ENCODE measurements at places on chromosomes 13 and 19.

- DNase-seq = no peak
Measured at GRCh38 chr13:101465877-101466276, 13.4 kb downstream of the ITGBL1 start.

DNA sequence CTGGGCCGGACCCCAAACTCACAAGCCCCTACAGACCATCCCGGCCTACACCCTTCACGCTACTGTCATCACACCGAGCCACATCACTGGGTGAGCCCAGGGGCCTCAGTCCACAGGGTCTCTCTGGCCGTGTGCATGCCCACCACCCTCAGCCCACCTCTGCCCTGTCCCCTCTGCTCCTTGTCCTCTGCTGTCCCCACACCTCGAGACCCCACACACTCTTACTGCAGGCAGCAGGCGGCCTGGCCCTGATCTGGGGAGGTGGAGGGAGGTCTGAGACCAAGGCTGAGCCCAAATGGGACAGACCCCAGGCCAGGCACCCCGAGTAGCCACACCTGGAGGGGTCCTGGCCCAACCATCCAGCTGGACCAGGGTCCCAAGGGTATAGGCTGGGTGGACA is 35.2 kb downstream of the PEPD start:
- no peak for DNase-seq

DNA sequence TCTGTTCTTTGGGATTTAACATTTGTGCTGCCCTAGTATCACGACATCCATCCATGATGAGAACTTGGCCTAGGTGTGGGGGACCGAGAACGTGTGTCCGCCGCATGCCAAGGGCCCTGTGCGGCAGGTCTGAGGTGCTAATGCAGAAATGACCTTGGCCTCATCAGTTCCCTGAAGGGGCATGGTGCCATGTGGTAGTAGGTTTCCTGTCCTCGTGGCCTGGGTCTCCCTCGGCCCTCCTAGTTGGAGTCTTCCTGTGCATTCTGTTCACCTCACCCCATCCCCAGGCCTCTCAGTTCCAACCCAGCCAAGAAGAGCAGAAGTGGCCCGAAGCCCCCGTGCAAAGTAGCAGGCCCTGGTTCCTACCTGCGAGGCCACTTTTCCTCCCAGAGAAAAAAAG is 59.8 kb downstream of the GGACT start:
- DNase-seq = no peak

DNA sequence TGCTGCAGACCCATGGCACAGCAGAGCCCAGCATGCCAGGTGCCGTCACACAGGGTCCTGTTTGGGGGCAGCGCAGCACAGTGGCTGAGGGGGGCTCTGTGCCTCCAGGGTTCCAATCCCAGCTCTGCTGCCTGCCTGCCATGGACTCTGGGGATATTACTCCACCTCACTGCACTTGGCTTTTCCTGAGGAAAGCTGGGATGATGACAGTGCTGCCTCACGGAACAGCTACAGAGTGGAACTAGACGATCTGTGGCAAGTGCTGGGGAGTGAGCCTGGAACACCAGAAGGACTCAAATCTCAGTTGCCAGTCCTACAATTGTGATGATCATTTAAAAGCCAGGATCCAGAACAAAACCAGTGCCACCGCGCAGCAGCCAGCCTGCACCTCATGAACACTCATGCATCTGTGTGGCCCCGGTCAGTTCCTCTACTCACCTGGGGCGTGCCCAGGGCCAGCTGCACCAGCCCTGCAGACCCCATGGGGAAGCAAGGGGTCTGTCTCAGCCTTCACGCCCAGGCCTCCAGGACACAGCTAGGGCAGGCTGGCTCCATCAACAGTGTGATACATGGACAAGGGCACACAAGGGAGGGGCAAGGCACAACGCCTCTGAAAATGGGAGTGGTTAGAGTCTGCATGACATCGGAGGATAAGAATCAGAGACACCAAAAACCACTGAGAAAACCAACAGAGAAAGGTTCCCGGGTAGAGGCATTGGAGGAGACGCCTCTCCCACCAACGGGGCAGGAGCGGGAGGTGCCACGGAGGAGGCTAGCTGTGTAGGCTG is 55.2 kb downstream of the ATP7B start:
- DNase-seq = no peak

- no peak for DNase-seq
Measured at GRCh38 chr13:32881777-32882145, 134.5 kb upstream of the KL start.

GRCh38 chr19:31356587-31357314 is 7.5 kb upstream of the TSHZ3 start:
- DNase-seq = peak; percentile 60

- peak; percentile 98 for DNase-seq
Measured at GRCh38 chr19:4172861-4173473, 9.4 kb downstream of the SIRT6 start.

DNA sequence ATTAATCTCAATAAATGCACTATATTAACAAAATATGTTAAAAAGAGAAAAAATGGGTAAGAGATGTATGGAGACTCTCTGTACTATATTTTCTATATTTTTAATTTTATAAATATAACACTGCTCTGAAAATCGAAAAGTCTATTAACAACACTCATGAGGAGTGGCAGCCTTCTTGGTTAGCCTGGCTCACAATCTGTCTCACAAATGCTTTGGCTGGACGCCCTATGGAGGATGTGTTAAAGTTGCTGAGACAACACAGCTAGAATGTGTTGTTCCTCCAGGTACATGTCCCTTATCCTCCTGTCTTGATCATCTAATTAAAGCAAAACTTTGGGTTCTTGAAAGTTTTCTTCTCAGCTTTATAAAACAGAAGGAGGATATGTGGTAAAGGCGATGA is 396.6 kb upstream of the PCDH20 start:
- DNase-seq = no peak

DNA sequence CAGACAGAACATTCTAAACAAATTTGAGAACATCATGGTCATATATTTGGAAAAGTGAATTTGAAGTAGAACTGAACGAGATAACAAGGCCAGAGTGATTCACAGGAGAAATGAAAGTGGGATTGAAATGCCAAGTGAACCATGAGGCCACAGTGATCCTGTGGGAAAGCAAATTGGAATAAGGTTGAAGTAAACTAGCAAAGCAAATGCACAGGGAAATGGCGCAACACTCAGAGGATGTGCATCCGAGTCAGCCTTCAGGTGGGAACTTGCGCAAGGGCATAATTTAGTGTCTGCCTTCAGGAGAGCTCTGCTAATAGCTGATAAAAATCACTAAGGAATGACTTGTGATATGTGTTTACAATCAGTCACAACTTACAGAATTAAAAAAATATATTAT is 696.6 kb downstream of the LIG4 start:
- no peak for DNase-seq

DNA sequence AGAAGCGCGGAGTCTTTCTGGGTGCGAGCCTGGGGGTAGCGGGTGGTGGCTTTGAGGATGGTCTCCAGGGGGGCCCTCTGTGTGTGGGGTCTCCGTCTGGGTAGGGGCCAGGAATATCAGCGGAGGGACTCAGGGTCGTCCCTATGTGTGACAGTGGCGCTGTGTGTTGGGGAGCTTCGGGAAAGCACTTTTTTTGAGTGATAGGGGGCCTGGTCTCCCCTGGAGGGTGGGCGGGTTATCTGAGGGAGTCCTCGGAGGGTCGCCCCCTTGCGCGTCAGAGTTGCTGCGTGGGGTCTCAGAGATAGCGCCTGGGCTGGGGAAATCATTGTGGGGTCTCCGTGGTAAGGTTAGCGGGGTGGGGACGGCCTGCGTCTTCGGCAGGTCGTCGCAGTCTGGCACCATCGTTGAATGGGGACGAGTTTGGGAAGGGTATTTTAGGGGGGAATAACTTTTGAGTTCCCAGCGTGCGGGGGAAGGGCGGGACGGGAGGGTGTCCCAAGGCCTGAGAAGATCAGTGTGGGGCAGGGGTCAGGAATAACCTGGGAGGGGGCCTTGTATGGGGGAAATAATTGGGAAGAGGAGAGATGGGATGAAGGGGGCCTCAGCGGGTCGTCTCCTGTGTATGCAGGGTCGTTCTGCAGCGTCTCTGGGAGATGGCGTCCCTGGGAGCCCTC is 857 bp downstream of the IER2 start:
- peak; percentile 33 for DNase-seq

DNA sequence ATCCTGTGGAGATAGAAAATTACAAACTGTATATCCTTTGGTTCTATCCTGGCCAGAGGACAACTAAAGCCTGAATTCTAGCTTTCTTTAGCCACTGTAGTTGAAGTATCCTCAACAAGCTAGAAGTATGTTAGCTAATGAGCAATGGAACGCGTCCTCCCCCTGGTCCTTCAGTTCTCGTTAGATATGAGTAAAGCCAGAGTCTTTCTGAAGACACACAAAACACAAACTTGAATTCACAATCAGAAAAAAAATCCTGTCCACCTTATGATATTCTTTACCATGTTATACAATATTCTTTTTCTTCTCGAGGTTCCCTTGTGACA is 1527.0 kb upstream of the SLC10A2 start:
- DNase-seq = no peak

GRCh38 chr19:49210108-49210900 is 52.7 kb downstream of the TRPM4 start:
- peak; percentile 75 for DNase-seq

DNA sequence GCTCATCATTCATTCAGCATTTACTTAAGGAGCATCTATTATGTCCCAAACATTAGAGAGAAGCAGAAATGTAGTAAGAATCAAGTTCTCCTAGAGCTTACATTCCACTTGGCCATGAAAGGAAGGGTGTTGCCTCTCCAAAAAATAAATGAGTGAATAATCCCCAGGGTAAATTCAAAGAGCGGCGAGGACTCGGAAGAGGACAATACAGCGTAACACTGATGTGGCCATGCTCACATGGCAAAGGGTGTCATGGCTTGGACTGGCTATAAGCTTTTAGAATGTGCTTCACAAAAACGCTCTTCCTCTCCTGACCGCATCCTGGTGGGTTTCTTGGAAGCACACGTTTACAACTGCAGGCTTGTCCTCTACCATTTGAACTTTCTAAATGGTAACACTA is 290.2 kb downstream of the IRS2 start:
- DNase-seq = no peak

DNA sequence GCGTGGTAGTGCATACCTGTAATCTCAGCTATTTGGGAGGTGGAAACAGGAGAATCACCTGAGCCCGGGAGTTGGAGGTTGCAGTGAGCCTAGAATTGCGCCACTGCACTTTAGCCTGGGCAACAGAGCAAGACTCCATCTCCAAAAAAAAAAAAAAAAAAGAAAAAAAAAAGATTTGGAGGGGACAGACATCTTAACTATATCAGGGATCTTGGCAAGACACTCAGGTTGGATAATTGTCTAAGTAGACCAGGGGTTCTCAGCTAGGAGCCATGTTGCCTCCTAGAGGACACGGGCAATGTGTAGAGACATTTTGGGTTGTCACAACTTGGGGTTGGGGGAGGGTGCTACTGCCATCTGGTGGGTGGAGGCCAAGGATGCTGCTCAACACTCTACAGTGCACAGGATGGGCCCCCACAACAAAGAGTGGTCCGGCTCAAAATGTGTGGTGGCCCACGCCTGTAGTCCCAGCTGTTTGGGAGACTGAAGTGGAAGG is 1.9 kb upstream of the ZNF580 start:
- DNase-seq = no peak

GRCh38 chr19:53076984-53077383 is 26.2 kb downstream of the ZNF160 start:
- peak; percentile 45 for DNase-seq

- no peak for DNase-seq
Measured at GRCh38 chr19:3129112-3129511, 6.7 kb upstream of the GNA15 start.

DNA sequence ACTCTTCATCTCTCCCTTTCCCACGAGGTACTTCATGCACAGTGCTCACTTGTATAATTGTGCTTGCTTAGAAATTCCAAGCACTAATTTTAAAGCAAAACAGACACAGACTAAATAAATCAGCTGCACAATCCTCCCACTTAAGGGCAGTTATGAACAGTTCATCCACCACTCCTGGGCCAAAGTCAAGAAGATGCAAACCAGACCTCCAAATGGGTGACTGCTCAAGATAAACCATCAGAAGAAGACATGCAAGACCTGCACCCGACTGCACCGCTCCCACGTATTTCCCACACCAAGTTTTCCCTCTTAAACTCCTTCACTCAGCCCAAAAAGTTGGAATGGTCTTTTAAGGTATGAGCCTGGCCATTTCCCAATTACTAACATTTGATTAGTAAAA is 19.9 kb downstream of the ZNF235 start:
- DNase-seq = no peak

DNA sequence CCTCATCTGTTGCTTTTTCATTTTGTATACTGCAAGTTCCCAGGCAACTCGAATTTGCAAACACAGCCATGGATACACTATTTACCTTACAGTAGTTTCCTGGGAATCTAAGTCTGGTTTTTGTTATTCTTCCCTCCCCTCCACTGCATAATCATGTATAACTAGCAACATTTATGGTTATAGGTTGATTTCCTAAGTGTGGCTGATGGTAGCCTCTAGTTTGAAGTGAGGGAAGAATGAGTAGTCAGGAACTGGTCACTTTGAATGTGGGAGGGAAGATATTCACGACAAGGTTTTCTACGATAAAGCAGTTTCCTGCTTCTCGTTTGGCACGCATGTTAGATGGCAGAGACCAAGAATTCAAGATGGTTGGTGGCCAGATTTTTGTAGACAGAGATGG is at the start of gene KCNRG:
KCNRG (plus strand) TSS at position 187 of the 400 bp plus-strand sequence; CDS start at position 237, 50 bp downstream.
- DNase-seq = no peak

DNA sequence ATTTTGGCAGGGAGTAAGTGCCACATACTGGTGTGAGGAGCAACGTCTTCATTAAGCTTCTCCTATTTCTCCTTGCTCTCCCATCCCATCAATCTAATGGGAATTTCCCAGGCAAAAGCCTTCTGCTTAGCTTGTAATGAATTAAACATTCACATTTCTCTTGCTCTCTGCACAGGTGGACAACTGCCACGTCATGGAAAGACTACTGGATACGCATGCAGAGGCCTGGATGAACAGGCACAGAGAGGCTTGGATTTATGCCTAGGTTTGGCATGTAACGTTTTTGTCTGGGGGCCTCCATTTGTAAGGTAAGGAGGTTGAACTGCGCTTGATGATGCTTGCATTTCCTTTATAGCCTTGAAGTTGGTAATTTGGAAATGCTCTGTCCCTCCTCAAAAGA is 374.8 kb downstream of the KLF12 start:
- no peak for DNase-seq

GRCh38 chr13:36339600-36340155 is 6.5 kb downstream of the SPART start:
- no peak for DNase-seq

- DNase-seq = no peak
Measured at GRCh38 chr19:29866011-29866410, 54.2 kb downstream of the CCNE1 start.

DNA sequence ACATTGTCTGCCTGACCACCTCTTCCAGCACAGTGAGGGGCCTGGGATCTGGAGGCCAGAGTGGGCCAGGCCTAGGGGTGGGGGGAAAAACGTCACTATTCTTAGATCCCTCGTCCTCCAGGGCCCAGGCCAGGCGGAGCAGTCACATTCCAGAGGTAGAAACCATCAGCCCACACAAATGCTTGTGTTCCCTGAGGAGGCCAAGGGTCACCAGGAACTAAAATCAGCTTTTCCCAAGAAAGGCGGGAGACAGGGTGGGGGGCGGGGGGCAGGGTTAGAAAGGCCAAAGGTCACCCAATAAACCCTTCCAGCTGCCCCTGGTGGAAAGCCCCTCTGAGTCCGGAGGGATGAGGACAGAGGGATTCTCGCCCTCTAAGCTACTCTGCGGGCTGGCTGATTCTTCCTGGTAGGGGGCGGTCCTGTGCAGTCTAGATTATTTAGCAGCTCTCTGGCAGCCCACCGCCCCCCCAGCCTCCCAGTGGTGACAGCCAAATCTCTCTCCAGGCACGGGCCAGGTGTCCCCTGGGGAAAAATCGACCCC is 23.5 kb upstream of the CCL25 start:
- DNase-seq = peak; percentile 75

- peak; percentile 28 for DNase-seq
Measured at GRCh38 chr19:18044825-18045304, 36.9 kb downstream of the ARRDC2 start.

Data from nephron progenitor cell (in vitro differentiated cells).